ENCODE measurements at places on chromosomes 4 and X.

DNA sequence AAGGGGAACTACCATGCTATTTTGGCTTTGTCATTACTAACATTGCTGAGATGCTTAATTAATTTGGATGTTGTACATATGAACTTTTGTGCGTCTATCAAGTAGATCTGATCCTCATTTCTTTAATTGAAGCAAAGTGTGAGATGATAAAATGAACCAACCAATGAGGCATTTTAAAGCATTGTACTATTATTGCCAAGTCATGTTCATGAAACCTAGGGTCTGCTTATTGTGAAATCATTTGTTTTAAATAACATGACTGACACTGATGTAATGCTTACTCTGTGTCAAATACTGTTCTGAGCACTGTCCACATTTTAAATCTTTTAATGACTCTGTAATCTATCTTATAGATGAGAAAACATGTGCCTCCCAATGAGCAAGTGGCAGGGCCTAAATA, 57.7 kb downstream of the C4orf33 start:
- DNase-seq: no peak

DNA sequence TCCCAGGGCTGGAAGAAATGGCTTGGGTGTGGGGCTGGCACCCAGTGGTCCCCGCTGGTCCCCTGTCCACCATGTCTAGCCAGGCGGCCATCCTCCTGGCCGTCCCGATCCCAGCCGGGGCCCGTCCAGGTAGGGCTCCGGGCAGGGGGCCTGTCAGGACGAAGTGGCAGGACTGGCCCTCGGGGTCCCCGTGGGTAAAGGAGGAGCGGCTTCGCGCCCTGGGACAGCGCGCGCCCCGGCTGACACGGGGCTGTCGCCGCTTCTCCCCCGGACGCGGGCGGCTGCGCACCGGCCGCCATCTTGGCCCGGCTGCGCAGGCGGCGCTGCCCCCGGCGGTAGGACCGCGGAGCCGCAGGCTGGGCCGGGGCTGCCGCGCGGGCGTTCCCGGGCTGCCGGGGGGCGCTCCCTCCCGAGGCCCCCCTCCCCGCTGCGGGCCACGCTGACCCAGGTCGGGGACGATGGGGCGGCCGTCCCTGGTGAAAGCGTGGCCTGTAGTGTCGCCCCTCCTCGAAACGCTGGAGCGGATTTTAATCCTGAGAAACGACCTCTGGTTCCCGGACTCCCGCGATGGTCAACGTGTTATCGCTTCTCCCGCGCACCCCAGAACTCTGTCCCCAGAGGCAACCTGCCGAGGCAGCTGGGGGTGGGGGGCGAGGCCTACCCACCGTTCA, 60.4 kb upstream of the BCOR start:
- DNase-seq: peak; percentile 43

DNA sequence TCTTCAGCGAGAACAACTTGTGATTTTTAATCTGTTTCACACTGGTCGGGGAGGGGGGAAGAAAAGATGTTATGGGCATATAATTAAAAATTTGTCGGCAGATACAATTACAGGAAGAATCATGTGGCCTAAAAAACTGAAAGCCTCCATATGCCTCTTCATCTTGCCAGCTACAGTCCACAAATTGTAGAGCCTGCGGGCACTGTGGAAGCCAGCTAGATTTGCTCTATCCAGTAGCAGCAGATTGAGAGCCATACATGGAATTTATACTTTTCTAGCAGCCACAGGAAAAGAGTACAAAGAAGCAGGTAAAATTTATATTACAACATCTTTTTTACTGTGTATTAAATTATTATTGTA, 147.3 kb downstream of the TBL1X start:
- no peak for DNase-seq

DNA sequence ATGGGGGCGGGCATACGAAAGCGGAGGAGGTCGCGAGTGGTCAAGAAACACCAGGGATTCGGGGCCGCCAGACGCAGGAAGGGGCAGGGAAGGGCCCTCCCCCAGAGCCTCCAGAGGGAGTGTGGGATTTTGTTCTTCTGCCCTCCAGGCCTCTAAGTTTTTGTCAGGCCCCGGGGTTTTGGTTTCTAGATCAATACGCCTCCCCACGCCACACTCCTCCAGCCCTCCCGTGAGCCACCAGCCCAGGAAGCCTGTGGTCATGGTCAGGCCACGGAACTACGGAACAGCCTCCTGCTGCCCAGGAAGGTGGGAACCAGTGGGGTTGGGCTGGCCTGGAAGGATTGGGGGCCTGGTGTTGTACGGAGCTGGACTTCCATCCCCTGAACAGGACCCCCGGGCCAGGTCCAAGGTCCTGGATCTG, 38.4 kb downstream of the CPLX1 start:
- DNase-seq: no peak

- DNase-seq: no peak
Measured at GRCh38 chr4:52244103-52244775, 193.1 kb downstream of the SPATA18 start.

- DNase-seq: no peak
Measured at GRCh38 chr4:54541426-54542118, 116.2 kb upstream of the KIT start.

DNA sequence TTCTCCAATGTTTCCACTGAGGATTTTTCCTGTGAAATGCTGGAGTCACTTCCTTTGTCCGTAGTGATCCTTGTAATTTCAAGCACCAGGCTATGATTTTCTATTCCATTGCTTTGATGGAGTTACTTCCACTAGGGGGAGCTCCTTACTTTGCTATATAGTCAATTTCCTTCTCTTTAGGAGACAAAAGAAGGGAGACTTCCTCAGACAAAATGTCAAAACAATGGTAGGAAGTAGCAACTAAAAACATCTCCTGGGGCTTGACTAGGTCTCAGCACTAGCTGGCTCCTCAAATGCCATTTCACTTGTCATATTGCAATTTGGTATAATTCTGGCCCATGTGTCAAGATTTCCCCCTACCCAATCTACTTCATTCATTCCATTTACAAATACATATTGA, 24.1 kb downstream of the ZCCHC12 start:
- DNase-seq: no peak

DNA sequence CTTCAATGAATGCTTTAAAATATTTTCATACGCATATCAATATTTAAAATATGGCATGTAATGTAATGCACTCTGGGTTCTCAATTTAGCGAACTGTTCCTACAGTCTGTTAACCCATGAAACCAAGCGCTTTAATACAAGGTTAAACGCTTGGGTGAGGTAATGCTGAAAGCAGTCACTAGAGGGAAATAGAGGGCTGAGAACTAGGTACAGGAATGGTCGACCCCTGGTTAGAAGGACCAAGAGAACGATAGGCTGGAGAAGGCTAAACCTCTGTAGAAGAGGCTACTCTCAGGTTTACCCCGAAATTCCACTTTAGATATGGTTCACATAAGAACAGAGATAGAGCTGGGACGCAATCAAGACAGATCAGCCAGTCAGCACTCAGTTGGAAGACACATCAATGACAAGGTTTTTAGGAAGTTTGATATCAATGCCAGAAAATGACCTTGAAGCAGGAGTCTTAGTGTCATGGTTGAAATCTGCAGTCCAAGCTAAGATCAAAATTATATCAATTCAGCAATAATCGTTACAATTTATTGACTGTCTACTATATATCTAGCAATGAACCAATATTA, 26.9 kb downstream of the ARSJ start:
- no peak for DNase-seq

DNA sequence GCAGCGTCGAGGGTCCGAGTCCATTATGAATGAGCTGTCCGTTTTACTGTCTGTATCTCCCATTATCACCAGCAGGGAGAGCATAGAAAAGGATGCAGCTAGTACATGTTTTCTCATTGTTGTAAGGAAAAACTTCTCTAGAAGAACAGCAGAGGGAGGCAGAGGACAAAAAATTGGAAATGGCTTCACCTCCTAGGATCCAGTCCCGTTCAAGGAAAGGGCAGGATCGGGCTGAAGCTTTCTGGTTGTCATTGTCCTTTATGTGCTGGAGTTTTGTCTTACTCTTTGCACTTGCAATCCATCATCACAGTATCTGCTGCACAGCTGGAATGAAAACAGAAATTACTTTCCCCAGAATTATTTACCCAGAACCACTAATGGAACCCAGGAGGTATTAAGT, 14.7 kb downstream of the NDP start:
- peak; percentile 31 for DNase-seq

DNA sequence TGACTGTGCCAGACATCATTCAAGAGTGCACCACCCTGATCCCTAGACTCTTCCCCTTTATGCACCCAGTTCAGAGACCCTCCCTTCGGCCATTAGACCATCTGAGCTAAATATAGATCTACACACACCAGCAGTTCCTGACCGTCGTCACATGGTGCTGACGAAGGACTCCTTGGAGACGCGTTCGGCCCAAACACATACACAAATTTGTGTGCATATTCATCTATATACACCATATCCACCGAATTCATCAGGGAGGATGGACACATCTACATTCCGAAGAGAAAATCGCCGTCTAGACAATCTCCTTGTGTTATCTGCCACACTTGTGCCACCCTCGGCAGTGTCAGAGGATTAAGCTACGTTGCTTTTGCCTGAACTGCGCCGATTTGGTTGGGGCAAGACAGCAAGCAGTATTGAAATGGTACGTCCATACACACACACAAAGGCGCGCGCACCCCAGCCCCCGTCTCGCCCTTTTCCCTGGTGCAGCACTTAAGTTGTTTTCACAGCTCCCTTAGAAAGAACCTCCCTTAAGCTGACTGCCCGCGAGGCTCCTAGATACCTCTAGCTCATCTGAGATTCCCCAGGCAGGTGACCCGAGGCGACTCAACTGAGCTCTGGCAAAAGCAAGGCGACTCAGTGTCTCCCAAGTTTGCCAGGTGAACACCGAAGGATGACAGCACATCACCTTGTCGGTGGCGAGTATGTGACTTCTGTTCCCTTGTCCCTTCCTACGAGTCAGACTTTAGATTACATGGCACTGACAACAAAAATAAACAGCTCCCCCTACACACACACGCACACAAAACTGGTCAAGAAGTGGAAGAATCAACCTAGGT, 1.0 kb downstream of the RASGEF1B start:
- DNase-seq: peak; percentile 72

DNA sequence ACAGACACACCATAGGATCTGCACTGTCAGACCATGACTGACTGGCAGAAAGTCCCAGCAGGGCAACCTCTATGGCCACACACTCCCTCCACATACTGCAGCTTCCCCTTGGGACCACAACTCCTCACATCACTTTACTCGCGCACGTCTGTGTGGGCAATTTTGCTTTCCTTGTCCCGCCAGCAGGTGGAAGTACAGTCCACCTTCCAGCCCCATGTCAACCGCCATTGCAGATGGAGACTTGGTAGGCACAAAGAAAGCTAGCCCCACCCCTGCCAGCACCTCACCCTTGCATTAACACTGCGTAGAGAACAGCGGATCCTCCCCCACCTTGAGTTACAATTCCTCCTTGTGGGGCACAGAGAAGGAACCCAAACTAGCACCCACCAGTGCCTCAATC, 74.4 kb upstream of the NAP1L2 start:
- no peak for DNase-seq

DNA sequence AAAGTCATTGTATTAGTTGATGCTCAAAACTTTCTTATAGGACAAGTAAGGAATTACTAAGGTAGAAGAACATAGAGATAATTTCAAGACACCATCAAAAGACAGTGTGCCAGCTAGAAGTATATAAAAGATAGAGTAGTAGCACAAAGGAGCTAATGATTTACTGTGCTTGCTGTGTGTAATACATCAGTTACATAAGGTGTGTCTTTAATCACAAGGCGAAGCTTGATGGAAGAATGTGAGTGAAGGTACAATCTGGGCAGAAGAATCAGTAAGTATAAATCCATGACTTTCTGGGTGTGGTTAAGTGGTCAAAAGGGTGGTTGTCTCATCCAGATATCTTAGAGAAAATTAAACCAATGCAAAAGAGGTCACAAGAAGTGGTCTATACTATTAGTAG, 95.1 kb upstream of the BOD1L1 start:
- no peak for DNase-seq

DNA sequence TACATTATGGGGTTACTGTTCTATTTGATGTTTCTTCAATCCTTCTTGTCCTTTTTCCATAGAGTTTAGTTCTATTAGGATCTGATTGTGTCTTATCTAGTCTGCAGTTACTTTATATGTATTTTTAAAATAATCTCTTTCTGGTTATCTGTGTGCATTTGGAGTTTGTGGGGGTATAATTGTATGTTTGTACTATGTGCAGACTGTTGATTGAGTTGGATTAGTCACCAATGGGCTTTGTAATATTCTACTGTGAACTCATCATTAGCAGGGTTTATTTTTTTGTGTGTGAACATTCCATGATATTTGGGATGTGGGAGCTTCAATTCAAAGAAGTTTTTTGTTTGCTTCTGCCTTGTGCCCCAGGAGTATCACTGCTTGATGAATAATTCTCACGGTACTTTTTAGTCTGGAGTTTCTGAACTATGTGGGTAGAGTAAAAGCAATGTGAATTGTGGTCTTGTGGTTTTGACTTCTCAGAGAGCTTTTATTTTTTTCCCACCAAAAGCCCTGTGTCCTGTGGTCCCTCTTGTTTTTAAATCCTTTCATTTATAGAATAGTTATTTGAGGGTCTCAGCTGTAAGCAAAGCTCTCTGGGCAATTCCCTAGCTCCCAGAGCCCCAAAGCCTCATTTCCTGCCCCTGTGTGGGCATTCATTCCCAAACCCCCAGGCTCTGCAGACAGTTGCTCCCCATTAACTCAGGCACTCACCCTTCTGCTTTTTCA, 127.8 kb downstream of the PHKA2 start:
- no peak for DNase-seq

DNA sequence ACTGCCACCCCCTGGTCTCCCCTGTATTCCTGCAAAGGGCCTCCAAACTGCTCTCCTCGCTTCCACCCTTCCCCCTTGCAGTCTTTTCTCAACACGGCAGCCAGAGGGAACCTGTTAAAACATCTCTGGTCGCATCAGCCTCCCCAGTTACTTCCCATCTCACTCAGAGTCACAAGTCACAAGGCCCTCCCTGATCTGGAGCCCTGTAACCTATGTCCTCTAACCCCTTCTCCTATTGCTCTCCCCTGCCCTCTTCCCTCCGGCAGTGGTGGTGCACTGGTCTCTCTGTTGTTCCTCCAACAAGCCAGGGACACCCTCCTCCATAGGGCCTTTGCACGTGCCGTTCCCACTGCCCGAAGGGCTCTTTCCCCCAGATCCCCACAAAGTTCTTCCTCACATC, 73.2 kb downstream of the SH3KBP1 start:
- DNase-seq: no peak

Data from femur (tissue), 1 donor.